ENCODE measurements at places on chromosomes 2 and 18. TPM values are rescaled to one million over a fixed set of nuclear protein-coding genes. Genes with fewer than 3 reads are reported as not detected.

- DNase-seq, result no peak
- peak within 1 kb of the TSS; percentile 20 for H3K4me3 ChIP-seq
- H3K36me3 ChIP-seq, result no peaks in the 10 kb centered on the region
- H3K4me1 ChIP-seq, result peaks cover 17% of the 10 kb centered on the region
- H3K27ac ChIP-seq, result no peak within 1 kb of the TSS
Observed at GRCh38 chr2:204544961-204545860, at the start of gene PARD3B. TSS of gene PARD3B (plus strand) at chr2:204545475. CDS start at chr2:204546000, 525 bp downstream.

- no peak overlapping the region for H3K27ac ChIP-seq
- H3K27me3 ChIP-seq, result no peaks in the 10 kb centered on the region
- no peaks in the 10 kb centered on the region for H3K36me3 ChIP-seq
- no peak for DNase-seq
- H3K4me3 ChIP-seq, result no peak overlapping the region
Observed at GRCh38 chr2:177058747-177059146, 153.8 kb upstream of the HNRNPA3 start.

DNA sequence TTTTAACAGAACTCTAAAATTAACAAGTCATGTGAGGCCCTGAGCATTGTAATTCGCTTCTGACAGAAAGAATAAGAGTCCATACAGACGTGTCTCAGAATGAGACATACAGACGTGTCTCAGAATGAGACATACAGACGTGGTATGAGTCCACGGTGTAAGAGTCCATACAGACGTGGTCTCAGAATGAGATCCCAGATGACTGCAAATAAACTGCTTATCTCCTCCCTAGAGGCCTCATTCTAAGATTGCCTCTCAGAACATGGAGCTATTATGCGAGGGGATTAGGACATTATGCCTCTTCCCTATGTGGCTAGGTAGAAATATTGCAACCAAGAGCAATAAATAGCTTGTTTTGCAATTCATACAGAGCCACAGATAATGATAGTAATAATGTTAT, 63.9 kb downstream of the NEB start:
- H3K4me3 ChIP-seq, result no peak overlapping the region
- DNase-seq, result no peak
- no peaks in the 10 kb centered on the region for H3K36me3 ChIP-seq

MOGAT1 gene
- not detected for polyA plus RNA-seq

DNA sequence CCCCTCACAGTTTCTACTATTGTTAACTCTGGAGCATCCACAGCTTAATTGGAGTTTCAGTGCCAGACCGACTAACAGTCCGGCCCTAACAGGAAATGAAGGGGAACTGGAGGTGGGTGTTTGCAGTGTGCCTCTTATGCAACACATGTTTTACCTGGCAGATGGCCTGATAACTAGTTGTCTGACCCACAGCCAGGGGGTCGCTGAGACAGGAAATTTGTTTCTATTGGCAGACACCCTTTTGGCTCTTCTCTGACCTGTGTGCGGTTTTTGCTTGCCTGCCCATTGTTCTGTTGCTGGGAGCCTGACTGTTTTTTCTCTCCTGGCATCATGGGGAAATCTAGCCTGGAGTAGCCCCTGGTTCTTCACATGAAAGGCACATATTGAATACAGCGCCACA, 1329.8 kb downstream of the DSC3 start:
- H3K27me3 ChIP-seq, result no peaks in the 10 kb centered on the region
- no peak for DNase-seq
- no peak overlapping the region for H3K4me3 ChIP-seq

DNA sequence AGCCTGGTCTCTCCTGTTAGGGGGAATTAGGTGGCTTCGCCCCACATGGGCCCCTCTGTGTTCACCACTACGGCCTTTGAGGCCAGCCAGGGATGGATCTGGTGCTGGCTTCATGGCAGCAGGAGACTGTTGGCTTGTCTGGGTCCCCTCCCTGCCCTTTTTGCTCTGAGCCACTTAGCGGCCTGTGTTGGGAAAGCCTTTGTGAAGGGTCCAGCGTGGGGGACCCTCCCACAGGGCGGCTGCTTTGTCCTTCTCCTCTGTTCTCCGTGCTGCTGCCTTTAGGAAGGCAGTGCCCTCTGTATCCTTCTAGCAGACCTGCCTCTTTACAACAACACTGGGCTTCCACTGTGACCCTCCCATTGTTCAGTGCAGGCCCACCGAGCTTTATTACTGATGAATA, 118.4 kb downstream of the TSN start:
- H3K36me3 ChIP-seq, result no peaks in the 10 kb centered on the region
- DNase-seq, result no peak
- no peak overlapping the region for H3K27ac ChIP-seq
- no peak overlapping the region for H3K4me3 ChIP-seq
- H3K4me1 ChIP-seq, result no peaks in the 10 kb centered on the region

RTP5 gene
- not detected for polyA plus RNA-seq

DNA sequence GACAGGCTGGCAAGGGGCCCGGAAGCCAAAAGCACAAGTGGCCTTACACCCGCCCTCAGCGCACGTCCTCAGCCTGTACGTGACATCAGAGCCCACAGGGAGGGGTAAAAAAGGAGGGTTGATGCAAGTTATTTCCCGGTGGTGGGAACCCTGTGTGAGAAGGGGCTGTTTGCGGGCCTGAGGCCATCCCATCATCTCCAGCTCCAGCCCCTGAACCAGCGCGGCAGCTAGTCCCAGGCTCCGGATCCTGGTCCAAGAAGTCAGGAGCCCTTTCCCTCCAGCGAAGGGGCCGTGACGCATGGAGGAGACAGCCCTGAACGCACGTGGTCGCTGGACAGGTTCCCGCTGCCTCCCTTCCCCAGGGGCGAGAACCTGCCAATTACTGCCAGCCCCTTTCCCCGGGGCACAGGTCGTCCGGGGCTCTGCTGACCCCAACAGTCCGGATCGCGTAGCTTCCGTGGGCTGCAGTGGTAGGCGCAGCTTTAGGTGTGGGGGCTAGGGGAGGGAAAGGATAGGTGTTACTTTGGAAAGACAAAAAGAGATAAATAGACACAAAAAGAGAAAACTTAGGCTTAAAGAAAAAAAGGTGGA, 1.3 kb upstream of the LRP2 start:
- H3K4me3 ChIP-seq, result peak overlapping the region; percentile 37
- H3K27ac ChIP-seq, result no peak overlapping the region
- no peak for DNase-seq
- H3K4me1 ChIP-seq, result peaks cover 35% of the 10 kb centered on the region

- no peaks in the 10 kb centered on the region for H3K4me1 ChIP-seq
- no peak for DNase-seq
- H3K36me3 ChIP-seq, result no peaks in the 10 kb centered on the region
- H3K4me3 ChIP-seq, result no peak overlapping the region
- no peak overlapping the region for H3K27ac ChIP-seq
- H3K27me3 ChIP-seq, result no peaks in the 10 kb centered on the region
Observed at GRCh38 chr2:158131483-158131912, 29.8 kb downstream of the UPP2 start.

GRCh38 chr18:22465859-22466457, 48.2 kb upstream of the CTAGE1 start:
- H3K27me3 ChIP-seq, result no peaks in the 10 kb centered on the region
- no peak overlapping the region for H3K4me3 ChIP-seq
- H3K27ac ChIP-seq, result no peak overlapping the region
- no peak for DNase-seq

CACNB4 gene
- 0.22 TPM for polyA plus RNA-seq

- DNase-seq, result no peak
- H3K4me1 ChIP-seq, result peaks cover 20% of the 10 kb centered on the region
- H3K27me3 ChIP-seq, result peaks cover 2% of the 10 kb centered on the region
- H3K4me3 ChIP-seq, result no peak overlapping the region
- H3K36me3 ChIP-seq, result no peaks in the 10 kb centered on the region
- no peak overlapping the region for H3K27ac ChIP-seq
Observed at GRCh38 chr2:236991874-236992273, 93.8 kb upstream of the COPS8 start.

- no peak overlapping the region for H3K4me3 ChIP-seq
- no peak overlapping the region for H3K27ac ChIP-seq
- no peaks in the 10 kb centered on the region for H3K36me3 ChIP-seq
- H3K4me1 ChIP-seq, result no peaks in the 10 kb centered on the region
- no peaks in the 10 kb centered on the region for H3K27me3 ChIP-seq
- no peak for DNase-seq
Observed at GRCh38 chr2:224689539-224689938, 26.6 kb downstream of the CCDC195 start.

MEIS1 gene
- polyA plus RNA-seq, result 0.20 TPM

- H3K27ac ChIP-seq, result no peak overlapping the region
- DNase-seq, result no peak
- no peaks in the 10 kb centered on the region for H3K36me3 ChIP-seq
- H3K4me3 ChIP-seq, result no peak overlapping the region
- H3K27me3 ChIP-seq, result no peaks in the 10 kb centered on the region
Observed at GRCh38 chr2:95074663-95075439, 46.8 kb downstream of the MRPS5 start.

DNA sequence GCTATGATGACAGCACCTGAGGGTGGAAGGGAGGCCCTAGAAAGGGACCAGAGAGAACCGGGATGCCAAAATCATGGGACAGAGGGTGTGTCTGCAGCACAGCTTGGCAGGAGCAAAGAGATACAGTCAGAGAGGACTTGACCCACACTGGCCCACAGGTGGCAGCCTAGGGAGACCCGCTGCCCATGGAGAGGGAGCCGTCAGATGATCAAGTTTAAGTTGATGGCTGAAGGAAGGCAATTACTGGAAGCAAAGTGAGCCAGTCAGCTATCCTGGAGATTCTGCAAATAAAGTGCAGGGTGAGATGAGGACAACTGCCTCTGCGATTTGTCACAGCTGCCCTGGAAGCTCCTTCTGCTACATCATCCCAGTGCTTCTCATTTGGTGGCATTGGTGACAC, 74.0 kb downstream of the CMPK2 start:
- no peak for DNase-seq
- H3K36me3 ChIP-seq, result no peaks in the 10 kb centered on the region
- H3K4me1 ChIP-seq, result peaks cover 4% of the 10 kb centered on the region

TRAF3IP1 gene
- 1.5 TPM for polyA plus RNA-seq

- H3K27me3 ChIP-seq, result no peaks in the 10 kb centered on the region
- no peak overlapping the region for H3K4me3 ChIP-seq
Observed at GRCh38 chr18:6797171-6797570, 67.7 kb downstream of the ARHGAP28 start.

LHCGR gene
- polyA plus RNA-seq, result not detected

DNA sequence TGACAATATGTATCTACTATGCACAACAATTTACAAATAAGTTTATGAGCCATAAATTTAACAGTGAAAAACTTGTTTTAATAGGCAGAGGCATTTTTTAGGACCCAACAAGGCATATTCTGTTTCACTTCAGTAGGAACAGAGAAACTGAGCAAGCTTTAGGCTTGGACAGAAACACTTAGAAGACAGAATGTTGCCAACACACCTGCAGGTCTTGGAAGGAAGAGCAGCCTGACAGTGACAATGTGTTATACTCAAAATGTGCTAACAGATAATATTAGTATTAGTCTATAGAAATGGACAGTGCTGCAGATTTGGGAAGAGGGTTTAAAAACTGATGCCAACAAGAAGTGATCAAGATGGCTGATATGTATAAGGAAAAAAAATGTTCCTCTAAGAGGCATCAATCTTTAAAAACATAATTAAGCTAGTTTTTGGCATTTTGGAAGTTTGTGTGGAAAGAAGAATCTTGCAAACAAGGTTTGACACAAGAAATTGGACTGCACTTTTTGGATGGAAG, 297.1 kb upstream of the FSIP2 start:
- no peaks in the 10 kb centered on the region for H3K36me3 ChIP-seq
- no peak overlapping the region for H3K4me3 ChIP-seq
- no peaks in the 10 kb centered on the region for H3K27me3 ChIP-seq
- H3K27ac ChIP-seq, result no peak overlapping the region

CNDP2 gene
- 103 TPM for polyA plus RNA-seq

- H3K4me3 ChIP-seq, result no peak overlapping the region
- peaks cover 23% of the 10 kb centered on the region for H3K36me3 ChIP-seq
- no peak overlapping the region for H3K27ac ChIP-seq
Observed at GRCh38 chr2:74001121-74001520, 16.4 kb downstream of the TET3 start.

GRCh38 chr2:230234845-230235244, 9.3 kb downstream of the SP140 start:
- DNase-seq, result no peak
- H3K4me3 ChIP-seq, result no peak overlapping the region
- peaks cover 4% of the 10 kb centered on the region for H3K4me1 ChIP-seq
- no peaks in the 10 kb centered on the region for H3K27me3 ChIP-seq

DNA sequence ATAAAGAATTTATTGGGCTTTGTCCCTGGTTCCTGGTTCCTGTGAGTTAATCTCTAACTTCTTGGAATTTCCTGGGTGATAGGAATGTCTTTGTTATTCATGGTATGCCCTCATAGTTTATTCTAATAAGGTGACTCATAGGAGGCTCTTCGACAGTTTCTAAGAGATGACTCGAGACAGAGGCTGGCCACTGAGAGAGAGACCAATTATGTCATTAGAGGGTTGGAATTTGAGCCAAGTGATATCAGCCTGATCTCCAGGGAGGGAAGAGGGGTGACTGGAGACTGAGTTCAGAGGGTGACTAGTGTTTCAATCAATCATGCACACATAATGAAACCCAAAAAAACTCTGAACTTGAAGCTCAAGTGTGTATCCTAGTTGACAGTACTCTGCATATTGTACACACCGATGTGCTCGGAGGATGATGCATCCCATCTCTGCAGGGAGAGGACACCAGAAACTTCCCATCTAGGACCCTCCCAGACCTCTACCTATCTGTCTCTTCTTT, 185.7 kb downstream of the MTCL1 start:
- H3K27ac ChIP-seq, result no peak overlapping the region
- no peaks in the 10 kb centered on the region for H3K27me3 ChIP-seq
- H3K4me1 ChIP-seq, result no peaks in the 10 kb centered on the region
- no peak for DNase-seq
- H3K36me3 ChIP-seq, result no peaks in the 10 kb centered on the region

GRCh38 chr18:11487390-11487789, 122.0 kb upstream of the SLC35G4 start:
- no peaks in the 10 kb centered on the region for H3K27me3 ChIP-seq
- no peaks in the 10 kb centered on the region for H3K36me3 ChIP-seq
- no peak overlapping the region for H3K27ac ChIP-seq
- DNase-seq, result no peak
- H3K4me1 ChIP-seq, result no peaks in the 10 kb centered on the region
- H3K4me3 ChIP-seq, result no peak overlapping the region

EML6 gene
- not detected for polyA plus RNA-seq

SCLY gene
- polyA plus RNA-seq, result 9.5 TPM

DNA sequence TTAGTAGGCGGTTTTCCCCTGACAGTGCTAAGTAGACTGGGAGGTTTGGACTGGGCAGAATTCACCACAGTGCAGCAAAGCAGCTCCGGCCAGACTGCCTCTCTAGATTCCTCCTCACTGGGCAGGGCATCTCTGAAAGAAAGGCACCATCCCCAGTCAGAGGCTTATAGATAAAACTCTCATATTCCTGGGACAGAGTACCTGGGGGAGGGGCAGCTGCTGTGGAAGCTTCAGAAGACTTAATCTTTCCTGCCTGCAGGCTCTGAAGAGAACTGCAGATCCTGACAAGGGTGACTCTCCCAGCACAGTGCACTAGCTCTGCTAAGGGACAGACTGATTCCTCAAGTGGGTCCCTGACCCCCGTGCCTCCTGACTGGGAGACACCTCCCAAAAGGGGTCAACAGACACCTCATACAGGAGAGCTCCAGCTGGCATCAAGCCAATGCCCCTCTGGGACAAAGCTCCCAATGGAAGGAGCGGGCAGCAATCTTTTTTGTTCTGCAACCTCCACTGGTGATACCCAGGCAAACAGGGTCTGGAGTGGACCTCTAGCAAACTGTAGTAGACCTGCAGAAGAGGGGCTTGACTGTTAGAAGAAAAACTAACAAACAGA, 266.8 kb upstream of the CRIM1 start:
- no peak overlapping the region for H3K27ac ChIP-seq
- H3K4me1 ChIP-seq, result no peaks in the 10 kb centered on the region
- H3K36me3 ChIP-seq, result no peaks in the 10 kb centered on the region
- DNase-seq, result no peak
- H3K4me3 ChIP-seq, result no peak overlapping the region
